ENCODE measurements at places on chromosomes 1 and 21. TPM values are rescaled to one million over a fixed set of nuclear protein-coding genes. Genes with fewer than 3 reads are reported as not detected.

The DEPDC1 gene
- 0.27 TPM for total RNA-seq

The SELENBP1 gene
- 66.3 TPM for total RNA-seq

The PLA2G4A gene
- 2.7 TPM for total RNA-seq

The RORC gene
- total RNA-seq: 10.3 TPM

The FAM43B gene
- 1.9 TPM for total RNA-seq

The HES3 gene
- total RNA-seq: not detected

The ZBTB7B gene
- 42.8 TPM for total RNA-seq

The IQCC gene
- total RNA-seq: 0.71 TPM

The FBLIM1 gene
- total RNA-seq: 89.1 TPM

The PYGO2 gene
- total RNA-seq: 12.9 TPM

The NFIA gene
- 90.2 TPM for total RNA-seq

The SLC1A7 gene
- total RNA-seq: 0.44 TPM

The ATP6V1G3 gene
- not detected for total RNA-seq

The ZNF683 gene
- total RNA-seq: not detected

The PTPN14 gene
- total RNA-seq: 32.5 TPM

The TNFSF4 gene
- total RNA-seq: 0.44 TPM

The SLC6A9 gene
- 1.2 TPM for total RNA-seq

The LY9 gene
- total RNA-seq: not detected

The PRDM15 gene
- 2.9 TPM for total RNA-seq

The CD160 gene
- total RNA-seq: not detected

The EDN2 gene
- 0.47 TPM for total RNA-seq

DNA sequence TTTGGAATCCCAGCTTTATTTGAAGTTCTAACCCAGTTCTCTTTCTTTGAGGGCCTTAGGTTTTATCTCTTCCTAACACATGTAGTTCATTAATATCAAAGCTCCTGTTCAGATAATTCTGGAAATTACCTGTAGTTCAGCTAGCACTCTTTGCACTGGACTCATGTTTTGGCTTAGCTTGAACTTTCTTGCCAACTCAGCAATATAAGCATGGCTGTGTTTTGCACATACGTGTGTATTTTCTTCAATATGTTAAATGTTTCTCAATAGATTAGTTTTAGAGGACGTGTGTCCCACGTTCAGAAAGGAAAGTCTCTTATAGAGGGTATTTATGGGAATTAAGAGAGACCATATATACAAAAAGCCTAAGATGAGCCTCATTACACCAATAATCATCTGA is 271.8 kb upstream of the USP25 start:
- DNase-seq: no peak

DNA sequence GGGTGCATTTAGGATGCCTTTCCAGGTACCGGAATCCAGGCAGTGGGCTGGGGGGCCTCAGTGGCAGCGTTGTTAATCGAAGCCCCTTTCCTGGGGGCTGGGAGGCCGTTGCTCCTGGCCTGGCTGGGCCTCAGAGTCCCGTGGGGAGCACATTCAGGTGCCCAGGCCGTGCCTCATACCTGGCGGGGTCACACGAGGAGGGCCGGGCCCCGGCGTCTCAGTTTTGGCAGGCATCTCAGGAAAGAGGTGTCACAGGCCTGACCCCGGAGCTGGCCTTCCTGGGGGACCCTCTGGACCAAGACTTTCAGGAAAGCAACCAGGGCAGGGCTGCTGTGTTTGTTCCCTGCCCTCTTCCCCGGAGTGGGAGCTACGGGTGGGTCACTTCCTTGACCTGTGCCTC is 4.1 kb downstream of the NBL1 start:
- no peak for DNase-seq

- no peak for DNase-seq
Measured at GRCh38 chr21:31213787-31214186, 130.3 kb downstream of the TIAM1 start.

GRCh38 chr21:34499116-34499515 is 12.9 kb downstream of the KCNE1 start:
- DNase-seq: no peak

DNA sequence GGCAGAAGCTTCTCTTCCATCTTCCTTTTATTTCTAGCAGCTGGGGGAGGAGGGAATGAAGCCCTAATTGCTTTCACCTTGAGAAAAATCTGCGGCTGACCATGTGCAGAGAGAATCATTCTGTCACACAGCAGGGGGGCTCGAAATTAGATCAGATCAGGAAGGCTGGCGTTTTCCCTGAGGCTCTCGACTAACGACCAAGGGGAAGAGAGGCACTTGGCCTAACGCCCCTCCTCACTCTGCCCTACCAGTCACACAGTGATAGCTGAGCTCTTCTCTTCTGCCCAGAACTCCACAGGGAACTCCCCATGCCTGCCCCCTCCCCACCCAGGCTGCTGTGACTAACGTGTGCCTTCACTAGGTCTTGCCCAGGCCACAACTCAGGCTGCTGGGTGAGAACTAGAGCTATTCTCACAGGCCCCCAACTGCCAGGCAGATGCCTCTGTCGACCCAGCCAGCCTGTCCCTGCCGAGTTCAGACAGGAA is 26.5 kb upstream of the KHDRBS1 start:
- no peak for DNase-seq

DNA sequence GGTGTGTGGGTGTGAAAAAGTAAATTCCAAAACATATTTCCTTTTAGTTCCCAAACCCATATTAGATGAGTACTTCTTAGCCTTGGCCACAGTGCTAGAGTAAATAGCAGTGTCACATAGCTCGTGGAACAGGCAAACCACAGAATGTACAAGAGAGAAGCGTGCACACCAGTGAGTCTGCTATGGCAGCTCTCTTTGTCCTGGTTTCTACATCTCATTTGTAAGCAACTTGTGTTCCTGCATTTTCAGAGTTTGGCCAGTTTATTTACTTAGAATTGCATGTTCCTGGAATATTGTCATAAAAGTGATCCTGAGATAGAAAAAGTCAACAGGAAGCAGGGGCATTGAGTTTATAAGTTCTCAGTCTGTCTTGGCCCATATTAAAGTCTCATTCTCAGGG is 142.1 kb downstream of the DHRS3 start:
- DNase-seq: no peak

GRCh38 chr21:45279446-45280177 is 8.1 kb downstream of the POFUT2 start:
- no peak for DNase-seq

- peak; percentile 31 for DNase-seq
Measured at GRCh38 chr1:15849775-15850324, 2.3 kb downstream of the SPEN start.

GRCh38 chr1:42325014-42325402 is 10.0 kb downstream of the FOXJ3 start:
- no peak for DNase-seq

DNA sequence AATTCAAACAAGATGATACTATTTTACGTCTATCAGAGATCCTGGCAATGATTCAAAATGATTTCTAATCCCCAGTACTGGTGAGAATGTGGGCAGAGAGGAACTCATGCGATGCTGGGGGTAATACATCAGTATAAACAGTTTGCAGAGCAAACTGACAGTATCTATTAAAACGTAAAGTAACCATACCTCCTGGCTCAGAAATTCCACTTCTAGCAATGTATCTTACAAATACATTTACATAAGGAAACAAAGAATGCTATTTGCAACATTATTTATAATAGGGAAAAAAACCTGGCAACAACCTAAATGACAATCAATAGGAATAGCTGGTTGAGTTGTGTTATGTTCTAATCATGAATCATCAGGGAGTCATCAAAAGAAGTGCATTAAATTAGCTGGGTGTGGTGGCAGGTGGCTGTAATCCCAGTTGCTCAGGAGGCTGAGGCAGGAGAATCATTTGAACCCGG is 15.9 kb downstream of the RCAN1 start:
- no peak for DNase-seq

DNA sequence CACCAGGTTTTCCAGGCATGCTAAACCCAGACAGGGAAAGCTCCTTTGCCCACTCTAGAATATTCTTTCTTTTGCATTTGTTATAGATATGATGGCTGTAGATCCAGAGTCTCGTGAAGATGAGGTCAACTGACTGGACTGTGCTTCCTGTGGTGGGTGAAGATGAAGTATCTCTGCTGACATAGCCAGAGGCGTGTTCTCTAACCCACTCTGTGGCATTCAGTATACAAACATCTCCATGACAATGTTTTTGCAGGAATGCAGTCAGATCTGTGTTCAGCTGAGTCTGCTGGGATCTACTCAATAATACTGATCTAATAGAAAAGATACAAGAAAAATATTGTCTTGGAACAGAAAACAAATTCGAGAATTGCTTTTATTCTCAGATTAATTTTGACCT is 11.3 kb downstream of the RWDD2B start:
- DNase-seq: no peak

GRCh38 chr1:23619299-23620188 is 60.2 kb upstream of the ID3 start:
- DNase-seq: no peak

DNA sequence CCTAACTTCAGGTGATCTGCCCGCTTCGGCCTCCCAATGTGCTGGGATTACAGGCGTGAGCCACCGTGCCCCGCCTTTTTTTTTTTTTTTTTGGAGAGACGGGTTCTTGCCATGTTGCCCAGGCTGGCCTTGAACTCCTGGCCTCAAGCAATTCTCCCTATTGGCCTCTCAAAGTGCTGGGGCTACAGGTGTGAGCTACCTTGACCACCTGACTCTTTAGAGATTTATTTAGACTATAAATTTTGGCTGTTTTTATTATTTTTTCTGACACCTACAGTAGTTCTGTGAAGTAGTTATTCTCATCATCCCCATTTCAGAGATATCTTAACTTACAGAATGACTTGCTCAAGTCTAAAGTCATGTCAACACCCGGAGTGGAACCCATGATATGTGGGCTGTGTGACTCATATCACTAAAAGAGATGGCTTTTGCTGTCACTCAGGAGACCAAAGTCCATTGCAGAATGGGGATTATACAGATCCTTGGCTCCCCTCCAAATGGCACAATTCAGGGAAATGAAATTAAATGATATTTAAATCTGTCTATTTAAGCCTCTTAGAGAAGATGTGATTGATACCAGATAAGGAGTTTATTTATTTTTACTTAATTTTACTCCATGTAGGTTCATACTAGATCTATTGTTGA is 93.2 kb downstream of the CTH start:
- no peak for DNase-seq

DNA sequence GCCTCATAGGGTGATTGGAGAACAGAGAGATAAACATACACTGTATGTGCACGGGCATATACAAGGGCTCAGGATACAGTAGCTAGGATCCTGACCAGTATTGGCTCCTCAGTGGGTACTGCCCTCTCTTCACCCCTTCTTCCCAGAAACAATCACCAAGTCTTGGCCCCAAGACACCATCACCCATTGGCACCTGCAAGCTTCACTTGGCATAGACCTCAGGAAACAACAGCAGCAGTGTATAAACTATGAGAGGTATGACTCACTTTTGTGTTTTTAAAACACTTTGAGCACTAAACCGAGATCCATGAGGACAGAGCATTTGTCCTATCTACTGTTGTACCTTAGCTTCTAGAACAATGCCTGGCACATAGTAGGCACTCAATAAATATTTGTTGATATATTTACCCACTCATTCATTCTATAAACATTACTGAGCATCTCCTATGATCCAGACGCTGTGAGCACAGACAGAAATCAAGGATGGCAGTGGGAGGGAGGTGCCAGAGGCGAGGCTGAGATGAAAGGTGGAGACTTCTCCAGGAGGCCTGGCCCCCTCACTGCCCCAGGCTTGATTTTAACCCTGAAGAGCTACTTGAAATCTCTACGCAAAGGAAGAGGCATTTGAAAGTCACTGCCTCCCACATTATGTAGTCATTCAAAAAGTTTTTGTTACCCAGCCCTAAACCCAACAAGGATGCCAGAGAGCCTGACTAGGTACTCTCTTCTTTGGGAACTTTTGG is 95.2 kb downstream of the CAMK2N1 start:
- no peak for DNase-seq

- no peak for DNase-seq
Measured at GRCh38 chr1:206116191-206116872, 856 bp downstream of the AVPR1B start.

GRCh38 chr1:179954493-179955286 is at the start of gene CEP350:
Gene CEP350, plus strand, starts transcription at chr1:179954810. Its CDS starts 31,372 bp downstream, at chr1:179986182.
- DNase-seq: peak; percentile 99

- DNase-seq: no peak
Measured at GRCh38 chr1:177801790-177802189, 168.1 kb downstream of the SEC16B start.

- DNase-seq: no peak
Measured at GRCh38 chr1:28199328-28200233, 23.1 kb upstream of the PTAFR start.

GRCh38 chr21:14376854-14377253 is 6.1 kb downstream of the HSPA13 start:
- no peak for DNase-seq

- DNase-seq: no peak
Measured at GRCh38 chr1:19179597-19180264, 30.3 kb downstream of the UBR4 start.

DNA sequence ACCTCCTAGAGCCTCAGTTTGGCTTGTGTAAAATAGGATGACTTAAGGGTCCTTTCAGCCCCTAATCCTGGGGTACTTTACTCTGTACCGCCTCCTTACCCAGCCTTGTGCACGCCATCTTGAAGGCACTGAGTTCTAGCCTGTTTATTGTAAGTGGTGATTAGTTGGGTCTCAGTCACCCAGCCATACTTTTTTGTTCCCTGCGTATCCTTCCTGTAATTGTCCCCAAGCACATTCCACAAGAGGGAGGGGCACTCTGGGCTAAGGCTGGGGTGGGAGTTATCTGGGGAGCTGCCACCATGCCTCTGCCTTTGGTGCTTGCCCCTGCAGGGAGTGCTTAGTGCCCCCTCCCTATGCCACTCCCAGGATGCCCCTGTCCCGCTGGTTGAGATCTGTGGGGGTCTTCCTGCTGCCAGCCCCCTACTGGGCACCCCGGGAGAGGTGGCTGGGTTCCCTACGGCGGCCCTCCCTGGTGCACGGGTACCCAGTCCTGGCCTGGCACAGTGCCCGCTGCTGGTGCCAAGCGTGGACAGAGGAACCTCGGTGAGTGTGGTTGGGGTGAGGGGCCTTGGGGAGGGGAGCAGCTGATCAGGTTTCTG is 856 bp downstream of the FDPS start:
- peak; percentile 33 for DNase-seq

- DNase-seq: no peak
Measured at GRCh38 chr1:109341944-109342930, 35.4 kb upstream of the MYBPHL start.

DNA sequence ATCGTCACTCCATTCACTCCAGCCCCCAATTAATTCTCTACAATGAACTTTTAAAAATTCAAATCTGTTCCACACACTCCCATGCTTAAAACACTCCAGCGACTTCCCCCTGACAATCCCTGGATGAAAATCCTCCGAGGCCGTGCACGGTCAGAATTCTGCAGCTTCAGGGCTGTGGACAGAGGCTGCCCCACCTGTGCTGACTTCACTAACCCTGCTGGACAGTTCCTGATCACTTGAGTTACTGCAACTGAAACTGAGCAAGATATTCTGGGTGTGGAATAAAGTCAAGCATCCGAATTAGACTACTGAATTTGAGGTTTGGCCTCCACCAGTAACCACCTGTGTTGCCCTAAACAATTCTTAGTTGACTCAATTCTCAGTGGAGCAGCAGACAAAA is 1.0 kb upstream of the JAK1 start:
- no peak for DNase-seq

Data from left ventricle myocardium inferior (tissue), 1 donor.